ENCODE measurements at places on chromosomes 7 and 10.

DNA sequence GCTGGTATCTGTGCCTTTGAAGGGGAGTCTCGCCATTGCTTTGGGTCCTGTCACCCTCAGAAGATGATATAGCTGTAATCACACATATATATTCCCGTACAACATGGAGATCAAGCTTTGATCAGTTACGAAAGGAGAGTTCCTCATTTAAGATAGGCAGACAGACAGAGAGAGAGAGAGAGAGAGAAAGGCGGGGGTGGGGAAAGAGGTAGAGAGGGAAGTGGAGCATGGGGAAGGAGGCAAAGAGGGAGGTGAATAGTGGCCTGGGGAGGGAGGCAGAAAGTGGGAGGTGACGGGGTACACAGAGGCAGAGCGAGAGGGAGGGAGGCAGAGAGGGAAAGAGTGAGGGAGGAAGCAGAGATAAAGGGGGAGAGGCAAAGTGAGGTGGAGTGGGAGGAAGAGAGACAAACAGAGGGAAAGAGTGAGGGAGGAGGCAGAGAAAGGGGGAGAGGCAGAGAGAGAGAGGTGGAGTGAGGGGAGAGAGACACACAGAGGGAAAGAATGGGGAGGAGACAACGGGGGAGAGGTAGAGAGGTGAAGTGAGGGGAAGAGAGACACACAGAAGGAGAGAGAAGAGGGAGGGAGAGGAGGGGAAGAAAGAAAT is 44.6 kb upstream of the C1QL3 start:
- DNase-seq, result no peak

- DNase-seq, result no peak
Measured at GRCh38 chr10:119285495-119286267, 78.3 kb downstream of the GRK5 start.

DNA sequence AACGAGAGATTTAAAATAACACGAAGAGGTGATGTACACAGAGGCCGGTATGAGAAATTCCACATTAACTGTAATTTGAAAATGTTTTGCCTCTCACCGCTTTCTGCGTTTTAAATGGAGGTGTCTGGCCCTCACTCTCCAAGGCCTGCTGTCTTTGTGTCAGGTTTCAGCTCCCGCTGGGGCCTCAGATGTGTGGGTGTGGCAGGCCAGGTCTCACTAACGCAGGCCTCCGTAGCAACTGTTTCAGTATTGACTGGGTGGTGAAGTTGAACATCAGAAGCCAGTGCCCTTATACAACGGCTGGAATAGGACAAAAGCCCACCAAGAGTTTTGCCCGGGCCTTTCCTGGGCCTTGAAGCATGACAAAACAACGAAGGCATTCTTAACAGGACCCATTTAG is 303.1 kb downstream of the ADARB2 start:
- no peak for DNase-seq

- no peak for DNase-seq
Measured at GRCh38 chr7:232410-233248, 40.3 kb downstream of the FAM20C start.

DNA sequence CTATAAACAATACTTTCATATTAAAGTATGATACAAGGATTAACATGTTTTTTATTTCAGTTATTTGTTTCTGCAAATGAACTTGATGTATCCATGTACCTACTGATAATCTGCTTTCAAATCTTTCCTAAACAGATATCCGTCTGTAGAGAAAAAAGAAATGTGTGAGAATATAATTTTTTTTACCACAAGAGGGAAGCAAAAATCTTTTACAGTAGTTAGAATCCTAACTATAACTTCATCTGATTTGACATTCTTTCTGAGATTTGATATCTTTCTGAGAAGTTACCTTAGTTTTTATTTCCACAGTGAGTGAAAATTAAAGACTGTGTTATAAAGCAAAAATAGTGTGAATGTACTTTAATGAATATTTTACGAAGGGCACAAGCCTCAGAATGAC is 203.9 kb upstream of the PCLO start:
- no peak for DNase-seq

GRCh38 chr7:1514995-1515401 is 10.8 kb upstream of the INTS1 start:
- no peak for DNase-seq

DNA sequence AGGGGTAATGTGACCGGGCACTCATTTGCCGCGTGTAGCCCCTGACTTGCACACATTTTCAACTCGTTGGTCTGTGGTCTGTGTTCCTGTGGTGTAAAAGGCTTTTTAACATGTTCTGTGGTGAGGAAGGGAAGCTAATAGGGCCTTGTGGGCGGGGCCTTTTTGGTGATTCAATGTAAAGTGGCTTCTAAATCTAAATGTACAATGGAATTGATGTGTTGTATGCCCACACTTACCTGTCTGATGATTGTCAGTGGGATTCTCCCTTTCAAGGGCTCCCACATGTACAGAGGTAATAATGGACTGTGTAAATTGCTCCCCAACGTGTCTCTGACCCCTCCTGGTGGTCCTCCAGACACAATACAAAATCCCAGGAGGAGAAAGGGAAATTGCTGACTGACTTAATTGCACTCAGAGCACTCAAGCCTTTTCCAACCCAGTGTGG is 43.1 kb upstream of the GATAD1 start:
- peak; percentile 14 for DNase-seq

DNA sequence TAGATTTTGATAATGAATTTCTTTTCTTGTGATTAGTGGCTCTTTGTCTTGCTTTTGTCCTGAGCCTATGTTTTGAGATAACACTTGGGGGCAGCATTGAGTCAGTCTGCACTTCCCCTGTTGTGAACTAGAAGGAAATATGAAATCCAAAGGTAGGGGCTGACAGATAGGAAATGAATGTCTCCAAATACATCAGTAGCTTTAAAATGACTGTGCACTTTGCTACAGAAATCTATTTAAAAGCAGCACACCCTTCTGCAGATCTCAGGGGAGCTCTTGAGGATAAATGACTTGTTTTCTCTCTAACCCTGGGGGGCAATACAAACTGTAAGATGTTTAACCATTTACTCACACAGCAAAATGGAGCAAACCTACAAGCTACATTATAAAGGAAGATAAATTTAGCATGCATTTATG is 176.0 kb upstream of the MYO3A start:
- DNase-seq, result no peak

- no peak for DNase-seq
Measured at GRCh38 chr7:88116235-88116795, 103.5 kb downstream of the SRI start.

- peak; percentile 83 for DNase-seq
Measured at GRCh38 chr7:38908759-38909335, at the start of gene VPS41. Gene VPS41, minus strand, starts transcription at chr7:38909191. Its CDS starts 17 bp downstream, at chr7:38909174.

DNA sequence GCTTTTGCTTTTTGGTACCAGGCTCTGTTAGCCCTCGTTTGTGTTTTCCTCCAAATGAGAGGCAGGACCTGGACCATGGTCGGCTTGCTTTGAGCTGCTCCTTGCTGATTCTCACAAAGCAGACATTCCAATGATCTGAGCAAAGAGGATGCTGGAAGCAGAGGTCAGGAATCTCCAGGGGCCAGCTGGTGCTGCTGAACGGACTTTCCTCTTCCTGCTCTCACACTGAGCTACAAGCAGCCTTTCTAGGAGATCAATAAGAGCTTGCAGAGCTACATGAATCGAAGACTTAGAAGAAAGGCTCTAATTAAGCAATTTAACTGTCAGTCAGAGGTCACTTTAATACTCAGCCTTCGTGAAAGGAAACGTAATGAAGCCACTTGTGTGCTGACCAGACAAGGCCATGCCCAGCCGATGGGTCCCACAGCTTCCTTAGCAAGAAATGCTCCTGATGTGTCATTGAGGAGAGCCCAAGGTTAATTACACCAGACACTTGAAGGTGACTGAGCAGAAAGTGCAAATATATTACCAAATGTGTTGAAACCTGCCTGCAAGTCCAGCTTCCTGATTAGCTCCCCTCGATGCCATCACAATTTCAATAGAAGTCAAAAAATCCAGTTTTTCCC is 151.3 kb upstream of the RSU1 start:
- no peak for DNase-seq

DNA sequence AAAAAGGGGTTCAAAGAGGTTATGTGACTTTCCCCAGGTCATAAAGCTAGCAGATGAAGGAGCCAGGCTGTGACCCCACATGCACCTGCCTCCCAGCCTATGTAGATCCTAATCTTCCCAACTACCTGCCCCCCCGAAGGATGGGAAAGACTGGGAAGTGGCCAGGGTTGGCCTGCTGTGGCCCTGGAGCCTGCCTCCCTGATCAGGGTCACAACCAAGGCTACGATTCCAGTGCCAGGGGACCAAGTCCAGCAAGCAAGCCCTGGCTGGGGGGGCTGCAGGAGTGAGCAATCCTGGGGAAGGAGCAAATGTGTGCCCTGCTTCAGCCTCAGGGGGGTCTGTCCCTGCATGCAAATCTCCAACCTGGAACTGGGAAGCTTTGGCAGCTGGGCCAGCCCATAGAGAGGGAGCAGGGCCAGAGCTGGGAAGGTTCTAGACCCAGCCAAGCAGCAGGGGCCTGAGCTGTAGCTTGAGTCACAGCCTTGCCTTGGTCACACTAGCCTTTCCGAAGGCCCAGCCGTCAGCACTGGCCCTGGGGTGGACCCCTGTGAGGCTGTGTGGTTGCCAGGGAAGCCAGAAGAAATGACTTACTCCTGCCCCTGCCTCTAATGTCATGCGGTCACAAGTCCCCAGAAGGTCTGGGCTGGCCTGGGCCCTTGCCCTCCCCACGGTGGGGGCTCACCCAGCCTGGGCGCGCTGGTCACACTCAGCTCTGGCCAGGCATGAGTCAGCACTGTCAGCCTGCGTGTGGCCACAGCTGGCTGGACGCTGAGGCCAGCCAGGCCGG is 96.4 kb upstream of the ZMIZ1 start:
- no peak for DNase-seq

DNA sequence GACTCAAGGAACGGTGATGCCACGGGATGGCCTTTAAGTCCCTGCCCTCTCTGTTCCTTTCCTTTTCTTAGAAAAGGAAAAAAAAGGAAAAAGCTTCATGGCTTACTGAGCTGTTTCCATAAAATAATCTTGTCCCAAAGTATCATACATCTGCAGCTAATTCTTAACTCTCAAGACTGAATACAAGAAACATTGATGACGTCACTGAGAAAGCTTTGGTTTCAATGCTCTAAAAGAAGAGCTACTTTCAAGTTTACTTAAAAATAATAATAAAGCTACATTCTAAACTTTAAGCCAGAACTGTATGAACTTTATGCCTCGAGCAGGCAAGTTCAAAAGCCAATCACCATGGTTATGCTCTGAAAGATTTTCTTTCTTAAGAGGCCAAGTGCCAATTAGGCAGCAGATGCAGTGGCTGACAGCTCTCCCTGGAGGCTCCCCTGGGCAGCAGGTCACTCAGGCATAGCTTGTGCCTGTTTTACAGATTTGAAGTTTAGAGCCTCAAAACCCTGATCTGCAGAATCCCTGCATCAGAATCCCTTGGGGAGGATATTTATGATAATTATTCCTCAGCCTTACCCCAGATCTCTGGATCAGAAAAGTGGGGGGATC is 165.0 kb downstream of the CHN2 start:
- no peak for DNase-seq

GRCh38 chr7:129530795-129531391 is 28.6 kb downstream of the SMKR1 start:
- DNase-seq, result no peak

GRCh38 chr7:88169717-88170320 is 50.0 kb downstream of the SRI start:
- no peak for DNase-seq

DNA sequence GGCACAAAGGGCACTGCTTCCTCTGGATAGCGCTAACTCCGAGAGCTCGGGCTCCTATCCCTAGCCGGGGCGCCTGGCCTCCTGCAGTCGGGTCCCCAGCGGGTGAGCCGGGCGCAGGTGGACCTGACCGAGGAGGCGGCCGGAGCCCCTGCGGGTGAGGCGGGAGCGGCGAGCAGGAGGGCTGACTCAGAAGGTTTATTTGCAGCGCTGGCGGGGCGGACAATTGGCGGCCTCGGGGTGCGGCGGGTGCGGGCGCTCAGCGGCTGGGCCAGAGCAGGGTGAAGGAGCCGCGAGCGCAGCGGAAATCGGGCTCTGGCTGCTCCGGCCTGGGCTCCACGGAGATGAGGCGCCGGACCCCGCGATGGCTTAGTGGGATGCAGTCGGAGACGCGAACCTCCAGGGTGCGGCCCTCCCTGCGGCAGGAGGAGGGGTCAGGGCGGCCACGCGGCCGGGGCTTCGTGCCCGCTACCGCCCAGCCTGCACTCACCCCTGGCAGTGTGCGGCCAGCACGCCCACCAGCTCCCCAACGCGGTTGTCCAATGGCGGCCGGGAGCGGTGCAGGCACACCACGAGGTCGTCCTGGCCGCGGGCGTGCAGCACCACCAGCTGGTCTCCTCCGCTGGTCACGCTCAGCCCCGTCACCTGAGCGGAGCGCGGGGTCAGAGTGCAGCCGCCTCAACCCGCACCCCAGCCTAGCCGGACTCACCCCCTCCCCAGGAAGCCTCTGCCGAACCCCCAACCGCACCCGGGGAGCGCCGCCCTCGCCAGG is 16.1 kb downstream of the MYO1G start:
- DNase-seq, result no peak
